ENCODE measurements at places on chromosomes 3 and 15. TPM values are rescaled to one million over a fixed set of nuclear protein-coding genes. Genes with fewer than 3 reads are reported as not detected.

The RBPMS2 gene
- 33.7 TPM for total RNA-seq

The SMAD6 gene
- 45.9 TPM for total RNA-seq

The SERPINI1 gene
- 8.0 TPM for total RNA-seq

The LYSMD4 gene
- total RNA-seq, result 8.9 TPM

The RFC4 gene
- total RNA-seq, result 70.7 TPM

The CHRNA5 gene
- 52.4 TPM for total RNA-seq

The FAM81A gene
- 7.3 TPM for total RNA-seq

DNA sequence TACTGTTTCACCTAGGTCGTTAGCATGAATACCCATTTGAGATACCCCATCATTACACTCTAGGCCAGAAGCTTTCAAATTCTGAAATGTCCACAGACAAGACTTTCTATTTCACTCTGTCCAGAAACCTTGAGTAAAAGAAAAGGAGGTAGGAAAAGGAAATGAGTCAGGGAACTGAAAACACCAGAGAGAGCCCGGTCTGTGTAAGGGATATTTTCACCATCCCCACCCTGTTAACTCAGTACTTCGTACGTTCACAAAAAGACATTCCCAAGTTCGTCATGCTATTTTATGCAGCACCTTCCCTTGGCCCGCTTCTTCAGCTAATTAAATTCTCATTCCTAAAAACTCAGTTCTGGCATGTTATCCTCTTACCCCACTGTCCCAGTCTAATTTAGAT lies 89.4 kb upstream of the SOX2 start:
- no peak for DNase-seq

DNA sequence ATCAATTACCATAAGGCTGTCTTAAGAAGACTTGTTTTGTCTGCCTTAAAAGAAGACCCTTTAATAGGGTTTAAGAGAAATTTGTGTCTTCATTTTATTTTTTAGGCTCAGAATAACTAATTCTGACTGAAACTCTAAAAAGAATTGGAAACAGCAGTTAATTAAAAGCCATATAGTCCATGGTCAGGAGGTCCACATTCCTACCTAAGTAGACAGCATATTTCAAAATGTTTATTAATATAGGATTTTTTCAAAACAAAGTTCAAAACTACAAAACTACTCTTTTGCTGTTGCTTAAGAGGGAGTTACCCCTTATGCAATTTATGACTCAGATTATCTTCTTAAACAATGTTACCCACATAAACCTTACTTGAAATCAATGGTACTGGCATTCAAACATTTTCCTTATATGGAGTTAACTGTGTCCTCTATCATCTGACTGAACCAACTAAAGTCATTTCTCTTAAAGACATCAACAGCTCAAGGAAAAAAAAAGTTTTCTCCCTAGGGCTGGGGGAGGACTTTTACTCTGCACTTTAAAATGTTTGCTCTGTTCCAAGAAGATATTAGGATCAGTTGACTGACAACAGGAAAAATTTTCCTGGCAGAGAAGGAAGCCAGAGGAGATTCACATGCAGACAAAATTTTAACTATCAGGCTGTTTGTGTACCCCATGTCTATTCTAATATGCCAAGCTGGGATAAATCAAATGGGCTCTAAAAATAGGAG lies 56.8 kb upstream of the NANOGP8 start:
- no peak for DNase-seq

- no peak for DNase-seq
Measured at GRCh38 chr15:81666839-81667238, 292.8 kb upstream of the TMC3 start.

DNA sequence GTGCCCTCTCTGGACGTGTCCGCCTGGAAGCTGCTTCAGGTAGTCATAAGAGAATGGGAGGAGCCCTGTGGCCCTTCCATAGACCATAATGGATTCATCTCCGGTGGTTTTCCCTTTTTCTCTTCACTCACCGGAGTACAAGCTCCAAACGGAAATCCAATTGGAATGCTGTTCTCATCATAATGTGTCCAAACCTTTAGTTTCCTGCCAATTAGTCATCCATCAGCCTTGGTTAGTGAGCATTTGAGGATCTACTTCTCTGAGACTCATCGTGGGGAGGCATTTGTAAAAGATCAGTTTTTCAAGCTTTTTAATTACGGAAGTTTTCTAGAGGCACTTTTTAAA lies 34.9 kb downstream of the ABHD2 start:
- no peak for DNase-seq

DNA sequence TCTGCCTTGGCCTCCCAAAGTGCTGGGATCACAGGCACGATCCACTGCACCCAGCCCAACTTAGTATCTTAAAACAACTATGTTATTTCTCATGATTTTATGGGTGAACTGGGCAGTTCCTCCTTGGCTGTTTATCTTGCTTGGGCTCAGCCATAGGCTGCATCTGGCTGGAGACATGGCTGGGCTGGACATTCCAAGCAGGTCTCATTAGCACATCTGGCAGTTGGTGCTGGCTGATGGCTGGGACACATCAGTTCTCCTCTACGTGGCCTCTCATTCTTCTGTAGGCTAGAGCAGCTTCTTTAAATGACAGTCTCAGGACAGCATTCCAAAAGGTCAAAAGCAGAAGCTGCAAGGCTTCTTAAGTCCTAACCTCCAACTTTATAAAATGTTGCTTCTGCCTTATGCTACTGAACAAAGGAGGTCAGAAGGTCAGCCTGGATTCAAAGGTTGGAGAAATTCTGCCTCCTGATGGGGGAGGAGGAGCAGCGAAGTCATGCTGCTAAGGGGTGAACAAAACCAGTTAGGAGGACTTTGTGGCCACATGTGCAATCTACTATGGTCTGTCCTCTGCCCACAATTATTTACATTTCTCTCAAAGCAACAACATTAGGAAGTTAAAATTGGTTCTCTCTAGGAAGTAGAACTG lies 144.0 kb downstream of the AQP9 start:
- no peak for DNase-seq

- no peak for DNase-seq
Measured at GRCh38 chr3:119294696-119295671, 801 bp downstream of the ARHGAP31 start.

DNA sequence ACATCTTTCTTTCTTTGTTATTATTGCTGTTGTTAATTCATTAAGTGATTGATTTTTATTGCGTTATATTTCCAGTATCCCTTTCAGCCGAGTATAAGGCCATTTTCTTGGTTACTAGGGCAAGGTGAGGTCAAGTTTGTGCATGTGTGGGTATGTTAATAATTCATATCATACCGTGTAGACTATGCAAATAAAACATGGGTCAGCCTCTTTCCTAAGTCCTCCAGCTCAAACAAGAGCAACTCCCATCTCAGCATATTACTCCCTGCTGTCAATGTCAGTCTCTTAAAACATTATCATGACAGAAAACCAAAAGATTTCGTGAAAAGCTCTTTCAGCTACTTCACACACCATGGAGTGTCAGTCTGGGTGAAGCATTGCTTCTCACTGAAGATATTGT lies 103.9 kb upstream of the ST8SIA2 start:
- DNase-seq, result no peak

DNA sequence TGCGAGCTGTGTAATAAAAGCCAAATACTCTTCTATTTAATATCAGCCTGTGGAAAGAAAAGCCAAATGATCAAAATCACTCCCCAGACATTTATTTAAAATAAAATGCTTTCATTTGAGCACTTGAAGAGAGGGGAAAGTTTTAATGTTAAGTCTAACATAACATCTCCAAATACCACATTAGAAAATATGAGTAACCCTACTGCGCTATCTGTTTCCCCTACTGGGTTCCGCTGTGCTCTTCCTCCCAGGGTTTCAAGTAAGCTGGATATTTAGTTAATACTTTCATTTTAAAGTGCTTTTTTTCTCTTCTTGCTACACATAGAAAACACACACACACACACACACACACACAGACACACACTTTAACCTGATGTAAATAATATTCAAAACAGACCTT lies 6.7 kb upstream of the VGLL4 start:
- no peak for DNase-seq

- no peak for DNase-seq
Measured at GRCh38 chr3:50260942-50261441, 8.0 kb upstream of the SEMA3B start.

GRCh38 chr3:192516820-192517219 lies 210.5 kb downstream of the FGF12 start:
- DNase-seq, result no peak

DNA sequence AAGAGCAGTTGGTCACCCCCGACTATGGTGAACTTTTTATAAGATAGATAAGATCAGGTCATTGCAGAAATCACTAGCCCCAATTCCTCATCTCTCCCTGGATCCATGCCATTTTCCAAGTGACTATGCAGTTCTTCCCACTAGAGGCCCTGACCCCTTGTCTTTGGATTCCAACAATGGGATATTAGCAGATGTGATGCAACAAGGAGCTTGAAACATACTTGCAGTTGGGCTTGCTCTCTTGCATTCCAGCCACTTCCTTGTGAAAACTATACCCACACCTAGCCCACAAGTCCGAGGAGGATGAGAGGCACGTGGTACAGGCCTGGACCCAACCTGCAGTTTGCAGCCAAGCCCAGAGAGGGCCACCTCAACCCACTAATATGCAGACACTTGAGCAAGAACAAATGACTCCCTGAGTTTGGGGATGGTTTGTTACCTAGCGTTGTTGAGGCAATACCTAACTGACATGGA lies 60.6 kb downstream of the SUCLG2 start:
- DNase-seq, result no peak

DNA sequence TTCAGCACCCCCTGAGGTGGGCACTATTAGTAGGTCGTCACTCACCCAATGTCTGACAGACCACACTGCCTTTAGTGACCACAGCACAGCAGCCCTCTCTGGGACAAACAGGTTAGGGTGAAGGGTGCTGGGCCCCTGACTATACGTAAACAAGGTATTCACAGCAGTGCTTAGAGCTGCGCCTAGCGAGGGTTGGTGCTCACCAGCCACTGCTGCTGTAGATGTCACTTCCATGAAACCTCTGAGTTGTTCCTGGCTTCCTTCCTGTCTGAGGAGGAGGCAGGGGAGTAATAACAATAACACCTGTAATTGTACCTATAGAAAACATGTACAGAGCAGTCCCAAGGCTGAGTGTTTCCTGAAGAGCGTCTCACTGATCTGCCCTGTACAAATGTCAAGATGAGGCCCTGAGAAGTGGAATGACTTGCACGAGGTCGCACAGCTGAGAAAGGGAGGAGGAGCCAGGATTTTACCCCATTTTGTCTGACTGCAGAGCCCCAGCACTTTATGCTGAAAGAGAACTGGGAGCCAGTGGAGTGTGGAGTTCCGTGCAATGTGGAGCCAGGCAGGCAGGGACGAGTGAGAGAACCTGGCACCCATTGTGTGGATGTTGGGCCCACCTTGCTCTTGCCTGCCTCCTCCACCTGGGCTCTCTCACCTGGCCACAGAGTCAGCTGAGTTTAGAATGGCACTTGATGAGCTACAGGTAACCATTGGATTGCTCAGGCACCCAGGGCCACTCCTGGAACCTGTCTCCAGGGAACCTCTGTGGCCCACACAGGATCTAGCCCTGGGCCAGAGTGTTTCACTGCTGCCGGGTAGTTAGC lies 93.8 kb downstream of the DNAJB8 start:
- no peak for DNase-seq

DNA sequence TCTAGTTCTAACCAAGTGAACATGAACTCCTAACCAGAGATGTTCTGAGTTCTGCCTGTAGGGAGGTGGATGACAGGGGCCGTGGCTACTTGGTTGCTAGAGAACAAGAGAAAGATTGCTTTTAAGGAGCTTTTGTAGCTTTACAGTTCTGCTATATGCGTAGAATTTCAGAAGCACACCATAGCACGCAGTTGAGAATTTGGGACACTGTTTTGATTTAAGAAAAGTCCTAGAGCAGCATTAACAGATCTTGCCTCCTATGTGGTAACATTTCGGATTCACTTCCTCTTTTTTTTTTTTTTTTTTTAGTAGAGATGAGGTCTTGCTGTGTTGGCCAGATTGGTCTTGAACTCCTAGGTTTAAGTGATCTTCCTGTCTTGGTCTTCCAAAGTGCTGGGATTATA lies 181.7 kb downstream of the TCF12 start:
- DNase-seq, result no peak

DNA sequence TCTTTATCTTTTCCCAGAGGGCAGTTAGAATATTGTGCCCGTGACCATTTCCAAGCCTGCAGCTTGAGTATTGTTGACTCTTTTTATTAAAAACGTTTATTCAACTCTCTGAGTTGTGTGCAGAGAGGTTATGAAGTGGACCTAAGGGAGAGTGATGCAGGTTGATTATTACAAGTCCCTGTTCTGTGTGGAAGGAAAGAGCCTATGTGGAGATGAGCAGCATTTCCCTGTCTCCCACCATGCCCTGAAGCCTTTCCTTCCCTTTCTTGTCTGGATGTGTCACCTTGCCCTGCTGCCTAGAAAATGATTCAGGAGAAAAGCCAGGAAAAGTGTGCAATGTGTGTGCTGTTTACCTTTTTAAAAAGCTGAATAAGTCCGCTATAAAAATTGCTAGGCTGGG lies 19.4 kb downstream of the ZPLD1 start:
- DNase-seq, result no peak

DNA sequence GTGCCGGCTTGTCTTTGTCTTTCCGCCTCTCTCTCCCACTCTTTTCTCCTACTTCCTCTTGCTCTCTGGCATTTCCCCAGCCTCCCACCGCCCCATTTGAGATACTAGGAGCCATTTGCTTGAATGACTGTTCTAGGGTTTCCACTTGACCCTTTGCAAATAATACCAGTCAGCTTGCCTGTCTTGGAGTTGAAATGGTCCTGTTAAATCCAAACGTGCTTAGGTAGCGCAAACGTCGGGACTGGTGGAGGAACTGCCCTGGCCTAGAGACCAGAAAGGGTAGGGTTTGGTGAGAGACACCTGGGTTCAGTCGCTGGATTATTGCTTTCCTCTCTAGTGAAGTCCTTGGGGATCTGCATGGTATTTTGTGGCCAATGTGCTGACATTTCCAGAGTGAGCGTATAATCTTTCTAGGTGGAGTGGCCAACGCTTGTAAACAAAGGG lies 10.6 kb downstream of the ZIC1 start:
- DNase-seq, result no peak

DNA sequence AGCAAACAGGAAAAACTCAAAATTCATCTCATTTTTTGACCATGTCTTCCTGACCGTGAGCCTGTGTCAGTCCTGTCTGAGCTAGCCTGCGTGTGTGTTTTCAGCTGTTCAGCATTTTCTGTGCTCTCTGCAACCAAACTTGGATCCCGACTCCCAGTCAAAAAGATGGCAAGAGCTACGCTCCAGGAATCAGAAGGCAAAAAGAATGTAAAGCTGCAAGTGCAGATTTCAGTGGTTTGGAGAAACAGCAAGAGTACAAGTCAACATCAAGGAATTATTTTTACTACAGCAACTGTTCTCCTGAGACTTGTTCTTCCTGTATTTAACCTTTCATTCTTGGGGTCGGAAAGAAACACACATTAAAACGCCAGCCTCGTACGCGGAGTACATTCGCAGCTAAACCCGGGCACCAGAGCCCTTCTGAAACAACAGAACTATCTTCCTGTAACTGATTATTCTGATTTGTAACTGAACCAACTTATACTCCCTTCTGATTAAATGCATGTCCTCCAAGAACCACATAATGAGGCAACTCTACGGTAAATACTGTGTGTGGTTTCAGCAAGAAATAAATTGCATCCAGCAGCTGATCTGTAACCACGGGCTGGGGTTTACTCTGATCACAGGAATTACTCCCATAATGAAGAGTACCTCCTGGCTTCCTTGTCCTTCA lies 107.4 kb downstream of the LRIG1 start:
- DNase-seq, result no peak

Data from Panc1 (cell line).